ENCODE measurements at places on chromosomes 5 and 9.

DNA sequence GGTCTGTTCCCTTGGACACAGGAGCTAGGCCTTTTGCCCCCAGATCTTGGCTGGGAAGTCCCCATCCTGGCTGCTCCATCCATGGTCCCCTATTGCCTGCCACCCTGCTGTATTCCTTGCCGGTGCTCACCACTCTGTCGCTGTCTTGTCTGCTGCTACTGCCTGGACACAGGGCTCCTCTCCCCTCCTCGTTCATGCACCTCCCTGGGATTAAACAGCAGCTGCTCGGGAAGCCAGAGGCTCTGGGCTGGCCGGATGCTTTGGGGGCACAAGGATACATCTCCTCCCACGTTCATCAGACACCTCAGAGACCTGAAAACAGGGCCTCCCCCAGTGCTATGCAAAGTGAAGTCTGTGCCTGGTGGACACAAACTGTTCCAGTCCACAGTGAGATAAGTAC, 110.4 kb downstream of the ZNF354C start:
- no peak for DNase-seq

GRCh38 chr9:114694719-114695269, 12.8 kb upstream of the TEX48 start:
- DNase-seq, result peak; percentile 31

GRCh38 chr5:172760959-172761358, 10.0 kb downstream of the DUSP1 start:
- DNase-seq, result no peak

- no peak for DNase-seq
These were observed 60.7 kb downstream of the ROR2 start for GRCh38 chr9:91889161-91889911.

- no peak for DNase-seq
These were observed 283.7 kb upstream of the NR4A3 start for GRCh38 chr9:99537996-99538395.

DNA sequence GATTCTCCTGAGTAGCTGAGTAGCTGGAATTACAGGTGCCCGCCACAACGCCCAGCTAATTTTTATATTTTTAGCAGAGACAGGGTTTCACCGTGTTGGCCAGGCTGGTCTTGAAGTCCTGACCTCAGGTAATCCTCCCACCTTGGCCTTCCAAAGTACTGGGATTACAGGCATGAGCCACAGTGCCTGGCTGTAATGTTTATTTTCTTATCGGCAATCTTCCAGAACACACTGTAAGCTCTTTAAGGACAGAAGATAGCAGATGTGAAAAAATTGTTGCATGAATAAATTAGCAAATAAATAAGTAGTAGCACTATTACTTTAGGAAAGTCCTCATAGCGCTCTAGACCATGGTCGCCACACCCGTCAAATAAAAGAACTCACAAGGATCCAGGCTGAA, 100.5 kb downstream of the ENC1 start:
- DNase-seq, result no peak

GRCh38 chr5:143121135-143121475, 282.4 kb downstream of the NR3C1 start:
- DNase-seq, result no peak

- DNase-seq, result no peak
These were observed 165.8 kb downstream of the MELK start for GRCh38 chr9:36738318-36738976.

DNA sequence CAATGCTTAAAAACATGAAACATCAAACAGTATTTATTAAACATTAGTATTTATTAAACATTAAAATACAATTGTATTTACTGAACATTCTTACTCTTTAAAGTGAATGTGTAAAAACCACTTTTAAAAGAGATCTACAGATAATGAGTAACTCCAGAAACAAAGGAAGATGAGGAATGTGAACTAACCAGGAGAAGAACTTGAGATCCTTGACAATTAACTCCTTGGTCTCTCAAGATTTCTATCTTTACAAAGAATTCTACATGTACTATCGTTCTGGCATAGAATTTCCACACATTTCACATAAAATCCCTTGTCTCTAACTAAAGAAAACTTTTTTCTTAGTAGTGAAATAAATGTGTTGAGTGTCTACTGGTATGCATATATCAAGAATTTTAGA, 28.7 kb upstream of the IFNE start:
- DNase-seq, result no peak

DNA sequence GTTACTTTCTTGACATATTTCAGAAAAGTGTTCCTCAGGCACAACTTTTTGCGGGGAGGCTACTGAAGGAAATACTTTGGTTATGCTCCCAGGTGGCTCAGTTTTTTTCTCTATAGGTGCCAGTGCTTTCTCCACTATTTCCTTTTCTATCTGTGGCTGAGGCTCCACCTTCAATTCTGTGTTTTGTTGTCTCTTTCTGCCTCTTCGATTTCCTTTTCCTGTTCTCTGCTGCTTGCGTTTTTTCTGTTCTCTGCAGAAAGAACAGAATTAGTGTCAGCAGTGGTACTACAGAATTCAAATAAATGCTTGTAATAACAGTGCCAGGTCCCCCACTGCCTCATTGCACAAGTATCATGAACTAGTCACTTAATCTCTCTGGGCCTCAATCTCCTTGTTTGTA, 7.0 kb downstream of the HEMGN start:
- DNase-seq, result no peak

GRCh38 chr9:14347406-14348122, 33.6 kb upstream of the NFIB start:
- DNase-seq, result no peak

- DNase-seq, result no peak
These were observed 38.3 kb downstream of the NEK6 start for GRCh38 chr9:124296094-124296493.

DNA sequence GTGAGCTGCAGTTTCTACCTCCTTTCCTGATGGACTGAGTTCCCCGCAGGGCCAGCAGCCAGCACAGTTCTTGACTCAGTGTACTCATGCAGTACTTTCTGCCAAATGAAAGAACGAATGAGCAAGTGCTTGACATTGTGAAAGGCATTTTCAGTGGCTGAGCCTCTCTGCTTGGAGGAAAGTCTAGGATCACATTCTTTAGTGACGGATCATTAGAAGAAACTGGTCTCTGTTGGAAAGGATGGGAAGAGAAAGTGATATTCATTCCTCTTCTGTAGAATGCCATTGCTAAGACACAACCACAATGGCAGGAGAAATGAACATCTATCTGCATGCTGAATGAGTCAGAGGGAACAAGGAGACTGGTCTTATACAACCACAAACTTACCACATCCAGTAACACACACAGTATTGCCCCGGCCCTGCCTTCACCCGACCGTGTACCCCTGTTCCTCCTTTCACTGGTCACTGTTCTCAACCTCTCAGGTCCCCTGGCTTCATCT, 206.9 kb downstream of the CRB2 start:
- no peak for DNase-seq

DNA sequence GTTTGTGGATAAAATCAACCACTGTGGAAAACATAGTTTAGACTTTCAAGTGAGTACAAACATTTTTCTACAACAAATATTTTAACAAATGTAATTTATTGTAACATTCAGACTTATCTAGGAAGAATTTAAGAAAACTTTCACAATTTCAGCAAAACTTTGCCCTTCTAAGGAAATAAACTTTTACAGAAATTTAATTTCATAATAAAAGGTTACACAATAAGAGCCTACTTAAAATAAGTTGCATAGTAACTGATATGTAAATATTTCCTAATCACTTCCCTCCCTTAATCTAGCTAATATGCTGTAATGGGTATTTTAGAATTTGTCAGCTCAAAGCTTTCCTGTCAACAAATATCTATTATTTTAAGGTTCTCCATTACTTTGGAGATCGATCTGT, 1899.9 kb downstream of the MAT2B start:
- DNase-seq, result no peak

DNA sequence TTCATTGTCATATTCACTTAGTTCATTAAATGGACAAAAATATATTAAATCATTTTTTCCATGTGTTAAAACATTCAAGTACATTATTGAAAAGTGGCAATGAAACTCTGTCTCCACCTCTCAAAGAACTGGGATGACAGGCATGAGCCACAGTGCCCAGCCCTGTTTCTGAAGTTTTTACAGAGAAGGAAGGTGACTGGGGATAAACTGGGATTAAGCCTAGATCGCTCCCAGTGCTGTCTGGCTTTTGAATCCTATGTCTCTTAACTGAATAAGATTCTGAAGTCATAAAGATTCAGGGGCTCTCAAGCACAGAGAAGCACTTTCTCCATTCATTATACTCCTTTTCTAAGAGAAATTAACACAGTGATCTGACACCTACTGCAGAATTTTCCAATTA, 88.3 kb downstream of the SLC38A9 start:
- DNase-seq, result no peak

GRCh38 chr5:957748-958485, 50.7 kb upstream of the NKD2 start:
- DNase-seq, result no peak

GRCh38 chr9:133377721-133378216, 1.6 kb downstream of the STKLD1 start:
- no peak for DNase-seq

DNA sequence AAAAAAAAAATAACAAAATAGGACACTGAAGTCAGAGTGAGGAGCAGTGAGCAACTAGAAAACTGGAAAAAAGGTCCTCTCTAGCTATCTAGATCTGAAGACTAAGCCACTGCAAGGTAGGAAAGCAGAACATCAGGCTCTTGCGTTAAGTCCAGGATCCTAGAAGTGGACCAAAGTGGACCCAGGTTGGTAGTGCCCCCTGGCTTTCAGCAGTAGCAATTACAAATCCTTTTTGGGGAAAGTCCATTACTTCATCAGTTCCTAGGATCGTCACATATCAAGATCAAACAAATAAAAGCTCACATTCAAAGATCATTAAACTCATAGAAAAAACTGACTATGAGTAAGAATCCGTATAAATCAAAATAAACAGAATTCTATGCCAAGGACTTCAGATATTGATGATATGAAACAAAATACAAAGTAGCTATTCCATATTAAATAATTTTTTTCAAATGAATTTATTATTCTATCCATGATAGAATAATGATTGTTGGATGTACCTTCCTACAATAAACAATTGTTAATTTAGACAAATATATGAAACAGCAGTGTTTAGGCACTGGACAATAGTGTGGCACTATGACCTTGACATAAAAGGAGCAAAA, 6.5 kb upstream of the RICTOR start:
- DNase-seq, result no peak

DNA sequence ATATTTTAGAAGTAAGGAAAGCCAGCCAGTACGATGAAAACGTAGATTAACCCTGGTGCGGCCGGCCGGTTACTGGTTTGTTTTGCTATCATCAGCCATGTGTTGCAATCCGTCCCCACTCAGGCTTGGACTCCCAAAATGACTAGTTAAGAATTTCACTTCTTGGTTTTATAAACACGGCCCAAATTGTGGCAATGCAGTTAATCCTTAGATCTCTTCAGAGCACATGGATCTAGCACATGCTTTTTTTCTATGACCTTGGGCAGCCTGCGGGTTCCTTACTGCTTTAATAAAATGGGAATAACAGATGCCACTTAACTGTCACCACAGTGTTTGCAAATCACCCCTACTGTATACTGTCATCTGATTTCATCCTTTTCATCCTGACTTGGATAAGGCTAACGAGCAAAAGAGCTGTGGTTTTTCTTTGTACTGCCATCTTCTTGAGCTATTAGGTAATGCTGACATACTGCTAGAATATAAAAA, 1.5 kb downstream of the NDFIP1 start:
- DNase-seq, result no peak

DNA sequence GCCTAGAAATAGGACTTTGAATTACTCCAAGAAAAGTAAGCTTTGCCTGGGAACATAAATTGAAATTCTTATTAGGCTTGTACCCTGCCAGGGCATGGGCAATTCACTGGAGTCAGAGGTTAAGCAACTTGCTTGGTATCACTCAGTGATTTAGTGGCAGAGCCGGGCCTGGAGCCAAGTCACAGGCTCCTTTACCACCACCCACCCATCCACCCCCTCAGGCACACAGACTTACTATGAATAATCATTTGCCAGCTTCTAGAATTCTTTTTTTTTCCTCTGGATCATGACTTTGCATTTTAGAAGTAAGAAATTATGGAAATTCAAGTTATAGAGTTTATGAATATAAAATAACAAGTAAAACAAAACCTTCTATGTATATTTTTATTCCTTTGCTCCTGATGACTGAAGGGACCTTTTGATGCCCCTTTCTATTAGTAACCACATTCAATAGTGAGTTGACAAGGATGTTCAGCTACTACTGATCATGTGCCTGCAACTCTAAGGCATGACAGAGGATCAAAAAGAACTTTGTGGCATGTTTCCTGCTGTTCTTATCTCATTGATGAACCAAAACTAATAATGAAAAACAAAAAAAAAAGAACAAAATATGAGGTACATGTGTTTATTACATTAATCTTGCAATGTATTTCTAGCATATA, 614.7 kb downstream of the TLR4 start:
- no peak for DNase-seq

GRCh38 chr5:29543501-29543900, 1650.0 kb upstream of the CDH6 start:
- no peak for DNase-seq
